ENCODE measurements at places on chromosomes 12 and 14. TPM values are rescaled to one million over a fixed set of nuclear protein-coding genes. Genes with fewer than 3 reads are reported as not detected.

Gene KRT83
- total RNA-seq, result not detected

Gene SPIC
- total RNA-seq, result not detected

Gene WNT1
- total RNA-seq, result not detected

Gene GYS2
- total RNA-seq, result not detected

Gene CMKLR1
- total RNA-seq, result 18.2 TPM

- DNase-seq, result no peak
These were observed 49.2 kb upstream of the CCND2 start for GRCh38 chr12:4224206-4224889.

GRCh38 chr12:118625050-118625675, 248.8 kb downstream of the SUDS3 start:
- no peak for DNase-seq

DNA sequence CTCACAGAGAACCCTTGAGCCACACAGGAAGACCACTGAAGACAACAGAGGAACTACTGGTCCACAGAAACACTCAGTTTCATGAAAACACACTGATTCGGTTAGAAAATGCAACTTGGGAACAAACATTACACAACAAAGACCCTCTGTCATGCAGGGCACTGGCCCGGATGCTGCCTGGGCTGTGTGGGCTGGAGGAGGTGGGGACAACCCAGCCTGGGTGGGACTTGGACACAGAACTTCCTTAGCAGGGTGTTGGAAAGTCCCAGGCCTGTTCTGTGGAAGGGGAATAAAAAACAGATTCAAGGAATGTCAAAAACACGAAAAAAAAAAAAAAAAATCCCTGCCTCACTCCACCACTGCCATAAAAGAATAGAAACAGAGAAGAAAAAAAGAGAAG, 181.0 kb downstream of the MON2 start:
- DNase-seq, result no peak

DNA sequence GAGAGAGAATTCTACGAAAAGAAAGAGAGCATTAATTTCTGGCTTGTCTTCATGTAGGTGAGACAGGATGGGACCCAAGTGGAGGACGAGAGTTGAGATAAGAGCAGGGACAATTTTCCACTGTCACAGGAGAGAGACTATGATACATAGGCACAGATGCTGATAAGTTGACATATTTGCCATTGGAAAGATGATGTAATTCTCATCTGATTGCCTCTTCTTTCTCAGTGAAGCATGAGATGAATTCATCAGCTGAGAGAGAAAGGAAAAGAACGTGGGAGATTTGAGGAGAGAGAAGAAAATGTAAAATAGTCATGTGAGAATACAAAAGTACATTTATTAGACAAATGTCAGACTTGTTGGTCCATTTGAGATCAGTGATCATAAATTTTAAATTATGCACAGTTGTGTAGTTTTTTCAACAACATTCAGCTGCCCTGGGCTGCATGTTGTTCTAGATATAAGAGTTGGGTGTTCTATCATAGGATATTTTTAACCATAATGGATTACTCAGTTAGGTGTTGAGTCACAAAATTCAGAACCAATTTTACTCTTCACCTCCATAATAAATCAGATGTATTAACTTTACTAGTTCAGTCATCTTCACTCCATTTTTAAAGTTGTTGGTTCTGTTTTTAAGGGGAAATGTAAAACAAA, 222.9 kb downstream of the DPY19L2 start:
- no peak for DNase-seq

DNA sequence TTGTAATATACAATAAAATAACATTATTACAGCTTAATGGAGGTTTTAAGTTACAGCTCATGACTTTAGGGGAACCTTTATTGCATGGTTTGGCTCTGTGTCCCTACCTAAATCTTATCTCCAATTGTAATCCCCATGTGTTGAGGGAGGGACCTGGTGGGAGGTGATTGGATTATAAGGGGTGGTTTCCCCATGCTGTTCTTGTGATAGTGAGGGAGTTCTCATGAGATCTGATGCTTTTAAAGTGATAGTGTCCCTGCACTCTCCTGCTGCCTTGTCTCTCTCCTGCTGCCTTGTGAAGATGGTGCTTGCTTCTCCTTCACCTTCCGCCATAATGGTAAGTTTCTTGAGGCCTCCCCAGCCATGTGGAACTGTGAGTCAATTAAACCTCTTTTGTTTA, 132.1 kb upstream of the SYT1 start:
- DNase-seq, result no peak

DNA sequence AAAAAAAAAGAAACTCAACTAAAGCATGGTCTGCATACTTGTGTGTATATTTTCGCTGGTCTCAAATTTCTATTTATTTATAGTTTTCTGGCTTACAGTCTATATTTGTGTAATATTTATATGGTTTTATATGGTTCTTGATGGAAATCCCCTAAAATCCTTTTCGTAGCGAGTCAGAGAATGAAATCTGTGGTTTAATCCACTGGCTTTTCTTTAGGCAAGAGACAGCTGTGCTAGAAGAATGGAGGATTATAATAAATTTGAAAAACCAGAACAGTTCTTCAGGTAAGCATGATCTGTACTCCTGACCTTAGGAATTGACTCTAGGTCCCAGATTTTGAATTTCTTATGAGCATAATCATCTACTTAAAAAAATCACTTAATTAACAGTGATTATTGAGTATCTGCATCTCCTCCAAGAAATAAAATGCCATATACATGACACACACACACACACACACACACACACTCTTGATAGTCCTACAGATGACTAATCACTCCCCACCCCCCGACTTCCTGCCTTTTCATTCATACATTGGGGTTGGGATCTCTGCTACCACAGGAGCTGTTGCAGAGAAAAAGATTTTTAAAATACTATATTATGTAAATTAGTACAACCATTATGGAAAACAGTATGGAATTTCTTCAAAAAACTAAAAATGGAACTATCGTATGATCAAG, 113.4 kb downstream of the CRADD start:
- DNase-seq, result no peak

DNA sequence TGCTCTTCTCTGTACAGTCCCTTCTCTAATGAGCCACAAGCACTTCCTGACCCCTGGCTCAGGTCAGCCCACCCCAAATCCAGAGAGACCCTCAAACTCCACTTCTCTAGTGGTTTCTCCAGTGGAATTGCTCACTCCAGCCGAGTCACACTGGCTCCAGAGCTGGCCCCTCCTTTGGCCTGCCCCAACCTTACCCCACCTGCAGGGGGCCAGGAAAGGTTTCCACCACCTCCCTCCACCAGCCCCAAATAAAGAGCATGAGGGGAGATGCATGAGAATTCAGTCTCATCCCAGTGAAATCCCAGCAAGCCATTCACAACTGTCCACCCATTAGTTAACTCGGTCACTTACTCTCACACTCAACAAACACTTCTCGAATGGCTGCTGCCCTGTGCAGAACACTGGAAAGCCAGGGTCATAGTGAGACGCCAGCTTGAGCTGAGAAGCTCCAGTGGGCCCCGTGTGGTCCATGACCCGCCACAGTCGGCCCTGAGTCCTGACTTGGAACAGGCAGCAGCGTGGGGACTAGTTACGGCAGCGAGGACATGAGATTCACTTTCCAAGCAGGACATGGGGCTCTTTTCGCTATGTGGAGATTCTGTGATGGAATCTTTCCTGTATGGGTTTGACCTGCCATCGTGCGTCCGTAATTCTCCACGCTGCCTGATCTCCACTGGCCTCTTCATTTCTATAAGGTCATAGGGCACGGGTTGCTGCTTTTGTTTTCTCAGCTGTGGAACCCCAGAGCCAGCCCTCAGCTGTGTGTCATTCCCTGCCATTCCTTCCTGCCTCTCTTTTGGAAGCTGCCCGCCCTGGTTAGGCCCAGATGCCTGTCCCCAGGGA, 44.2 kb downstream of the SLC6A12 start:
- DNase-seq, result no peak

- DNase-seq, result no peak
These were observed 346.3 kb downstream of the ETNK1 start for GRCh38 chr12:22971247-22971646.

DNA sequence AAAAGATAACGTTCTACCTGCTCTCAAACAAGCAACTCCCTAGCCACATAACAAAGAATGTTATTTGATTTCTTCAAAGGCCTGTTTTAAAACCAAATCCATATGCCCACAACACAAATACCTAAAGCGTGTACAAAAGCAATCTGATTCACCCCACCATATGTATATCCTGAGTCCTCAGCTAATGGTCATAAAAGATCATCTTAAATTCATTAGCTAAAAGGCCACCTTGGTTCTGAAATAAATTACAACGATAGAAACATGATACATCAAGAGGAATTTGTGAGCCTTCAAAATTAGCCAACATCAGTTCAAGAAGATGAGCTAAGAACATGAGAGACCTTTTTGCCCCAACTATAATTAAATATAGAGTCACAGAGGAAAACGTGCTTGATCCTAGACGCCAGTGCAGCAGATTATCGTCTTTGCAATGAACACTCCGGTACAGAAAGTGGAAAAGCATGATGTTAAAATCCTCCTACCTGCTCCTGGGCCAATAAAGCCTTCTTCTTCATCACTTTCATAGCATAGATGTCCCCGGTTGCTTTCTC, 20.0 kb downstream of the CIT start:
- DNase-seq, result no peak

DNA sequence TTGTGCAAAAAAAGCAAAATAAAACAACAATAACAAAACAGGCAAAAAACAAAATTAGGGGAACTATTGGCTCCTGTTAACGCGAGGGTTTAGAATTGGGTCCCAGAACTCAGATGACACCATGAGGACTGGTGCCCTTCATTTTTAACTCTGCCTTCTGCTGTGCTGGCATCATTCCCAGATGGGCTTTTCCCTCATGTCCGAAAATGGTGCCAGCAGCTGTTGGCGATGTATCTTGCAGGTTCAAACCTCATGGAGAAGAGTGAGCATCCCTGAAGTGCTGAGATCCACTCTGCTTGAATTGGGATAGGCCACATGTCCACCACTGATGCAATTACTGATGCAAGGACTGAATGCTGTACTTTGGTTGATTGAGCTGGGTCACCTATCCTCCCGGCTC, 61.1 kb downstream of the MYRFL start:
- DNase-seq, result no peak

DNA sequence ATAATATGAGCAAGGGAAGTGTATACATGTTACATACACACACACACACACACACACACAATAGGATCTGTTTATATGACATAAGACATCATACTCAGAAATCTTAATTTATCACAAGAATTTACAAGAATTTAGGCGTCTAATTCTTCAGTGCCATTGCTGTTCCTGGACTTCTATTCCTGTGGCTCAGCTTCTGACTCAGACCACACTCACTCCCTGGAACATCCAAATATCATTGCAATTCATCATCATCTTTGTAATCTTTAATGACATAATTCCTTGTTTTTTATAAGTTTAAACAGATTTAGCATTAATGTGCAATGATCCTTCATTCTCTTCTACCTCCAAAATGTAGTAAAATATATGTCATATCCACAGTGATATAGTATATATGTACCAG, 544.2 kb downstream of the FOXG1 start:
- DNase-seq, result no peak

DNA sequence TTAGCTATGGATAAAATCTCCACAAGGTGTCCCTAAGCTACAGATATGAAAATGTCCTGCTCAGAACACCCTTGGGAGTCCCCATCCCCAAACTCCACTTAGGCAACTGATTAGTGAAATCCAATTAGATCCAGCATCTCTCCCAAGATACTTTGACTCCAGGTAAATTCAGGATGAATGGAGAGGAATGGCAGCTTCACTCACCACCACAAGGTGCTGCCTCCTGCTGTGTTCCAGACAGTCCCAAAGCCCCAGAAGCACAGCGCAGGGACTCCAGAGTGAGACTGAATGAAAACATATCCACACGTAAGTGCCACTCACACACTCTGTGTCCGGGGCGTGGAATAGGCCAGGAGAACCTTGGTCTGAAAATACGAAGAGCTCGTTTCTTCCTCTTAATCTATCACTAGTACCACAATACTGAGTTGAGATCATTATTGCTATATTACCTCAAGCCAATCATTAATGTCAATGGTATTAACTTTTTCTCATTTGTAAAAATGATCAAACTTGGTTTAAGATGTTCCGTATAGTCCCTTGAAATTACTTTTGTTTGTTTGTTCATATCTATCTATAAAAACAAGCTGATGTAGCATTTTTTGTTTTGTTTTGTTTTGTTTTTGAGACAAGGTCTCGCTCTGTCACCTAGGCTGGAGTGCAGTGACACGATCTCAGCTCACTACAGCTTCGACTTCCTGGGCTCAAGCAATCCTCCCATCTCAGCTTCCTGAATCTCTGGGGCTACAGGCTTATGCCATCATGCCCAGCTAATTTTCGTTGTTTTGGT, 70.0 kb upstream of the BICD1 start:
- DNase-seq, result no peak

DNA sequence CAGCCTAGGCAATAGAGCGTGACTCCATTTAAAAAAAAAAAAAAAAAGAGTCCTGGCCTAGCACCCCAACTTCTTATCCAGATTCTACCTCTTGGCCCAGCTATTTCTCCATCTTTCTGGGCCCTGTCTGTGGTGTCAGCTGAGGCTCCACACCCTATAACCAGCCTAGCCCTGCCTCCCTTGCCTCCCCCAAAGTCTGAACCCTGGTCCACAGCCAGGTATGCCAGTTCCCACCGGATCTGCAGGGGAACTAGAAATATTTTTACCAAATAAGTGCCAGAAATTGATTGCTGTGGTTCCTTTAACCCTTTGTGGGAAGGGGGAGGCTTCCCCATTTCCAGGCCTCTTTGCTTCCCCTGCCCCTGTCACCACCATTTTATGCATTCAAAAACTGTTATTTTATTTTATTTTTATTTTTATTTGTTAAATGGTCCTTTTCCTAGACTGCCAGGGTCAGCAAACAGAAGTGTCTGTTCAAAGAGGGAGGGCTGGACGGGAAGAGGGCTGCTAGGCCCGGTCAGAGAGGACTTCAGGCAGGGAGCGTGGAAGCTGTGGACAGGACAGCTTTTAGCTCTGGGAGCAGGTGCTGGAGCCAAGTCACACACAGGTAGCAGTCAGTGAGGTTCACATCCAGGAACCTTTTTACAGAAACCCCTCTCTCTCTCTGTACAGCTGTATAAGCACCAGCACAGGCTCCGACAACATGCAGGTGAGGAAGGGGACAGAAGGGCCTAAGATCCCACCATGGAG, 23.2 kb downstream of the TTC9 start:
- no peak for DNase-seq
